Retinal pigment epithelial cell (primary cell): ENCODE measurements at places on chromosomes 16 and 17.

- DNase-seq, result peak; percentile 46
Observed at GRCh38 chr17:73474370-73474988, 162.7 kb upstream of the CDC42EP4 start.

DNA sequence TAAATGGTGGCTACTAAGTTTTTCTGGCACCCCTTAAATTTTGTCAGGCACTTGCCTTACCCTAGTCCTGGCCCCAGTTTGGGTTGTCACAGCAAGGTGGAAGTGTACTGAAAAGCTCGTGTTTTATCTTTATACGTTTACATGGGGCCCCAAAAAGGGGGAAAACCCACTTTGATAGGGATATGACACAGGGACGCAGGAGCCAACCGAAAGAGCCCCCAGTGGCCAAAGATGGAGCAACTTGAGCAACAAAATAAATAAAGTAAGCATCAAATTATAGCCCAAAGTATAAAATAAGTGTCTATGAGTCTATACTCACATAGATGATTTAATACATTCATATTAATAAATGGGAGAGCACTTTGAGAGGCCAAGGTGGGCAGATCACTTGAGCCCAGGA is 5.0 kb upstream of the CETP start:
- no peak for DNase-seq

DNA sequence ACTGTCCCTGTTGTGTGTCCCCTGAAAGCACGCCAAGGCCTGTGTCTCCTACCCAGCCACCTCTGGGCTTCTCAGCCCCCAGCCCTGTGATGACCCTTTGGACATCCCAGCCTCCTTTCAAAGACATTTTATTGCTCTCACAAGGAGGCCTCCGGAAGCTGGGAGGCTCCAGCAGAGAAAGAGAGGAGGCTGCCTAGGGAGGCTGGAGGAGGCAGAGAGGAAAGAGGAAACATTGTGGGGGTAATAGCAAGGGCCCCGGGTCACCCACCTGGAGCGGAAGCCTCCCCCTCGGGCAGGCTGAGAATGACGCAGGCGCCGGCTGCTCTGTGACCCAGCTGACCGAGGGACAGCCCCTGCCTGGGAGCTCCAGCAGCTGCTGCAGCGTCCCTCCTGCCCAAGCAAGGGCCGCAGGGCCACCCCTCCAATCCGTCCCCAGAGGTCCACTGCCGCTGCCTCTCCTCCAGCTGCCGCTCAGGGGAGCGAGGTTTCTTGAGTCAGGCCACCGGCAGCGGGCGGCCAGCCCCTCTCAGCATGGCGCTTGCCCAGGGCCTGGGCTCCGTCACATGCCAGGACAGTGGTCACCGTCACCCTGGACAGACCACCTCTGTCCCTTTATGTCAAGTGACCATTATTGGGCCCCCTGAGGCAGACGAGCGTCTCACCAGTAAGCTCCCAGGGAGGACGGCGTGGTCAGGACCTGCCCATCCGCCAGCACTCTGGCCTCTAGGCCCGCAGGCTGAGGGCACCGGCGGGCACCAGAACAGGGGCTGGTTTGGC is 29.3 kb downstream of the ACTG1 start:
- DNase-seq, result no peak

- DNase-seq, result no peak
Observed at GRCh38 chr16:87086575-87086974, 230.6 kb downstream of the C16orf95 start.

GRCh38 chr17:78575899-78576298 is 1.3 kb downstream of the DNAH17 start:
- no peak for DNase-seq
